Mucosa of gallbladder (tissue), 1 donor: ENCODE measurements at places on chromosomes 7 and 10.

- DNase-seq = no peak
These were observed 81.7 kb downstream of the WIPF3 start for GRCh38 chr7:29888006-29888405.

DNA sequence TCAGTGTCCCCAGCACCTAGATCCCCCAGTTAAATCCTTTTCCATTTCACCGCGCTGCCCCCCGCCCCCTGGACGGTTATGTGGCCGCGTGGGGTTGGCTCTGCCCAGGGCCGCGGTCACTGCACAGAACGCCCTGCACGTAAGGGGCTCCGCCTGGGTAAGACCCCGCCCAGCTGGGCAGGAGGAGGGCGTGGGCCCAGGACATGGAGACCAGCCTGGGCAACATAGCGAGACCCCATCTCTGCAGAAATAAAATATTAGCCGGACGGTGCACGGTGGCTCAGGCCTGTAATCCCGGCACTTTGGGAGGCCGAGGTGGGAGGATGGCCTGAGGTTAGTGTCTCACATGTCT lies 650 bp upstream of the ZFAND2A start:
- no peak for DNase-seq

GRCh38 chr7:42210779-42211178 lies 26.2 kb downstream of the GLI3 start:
- no peak for DNase-seq

DNA sequence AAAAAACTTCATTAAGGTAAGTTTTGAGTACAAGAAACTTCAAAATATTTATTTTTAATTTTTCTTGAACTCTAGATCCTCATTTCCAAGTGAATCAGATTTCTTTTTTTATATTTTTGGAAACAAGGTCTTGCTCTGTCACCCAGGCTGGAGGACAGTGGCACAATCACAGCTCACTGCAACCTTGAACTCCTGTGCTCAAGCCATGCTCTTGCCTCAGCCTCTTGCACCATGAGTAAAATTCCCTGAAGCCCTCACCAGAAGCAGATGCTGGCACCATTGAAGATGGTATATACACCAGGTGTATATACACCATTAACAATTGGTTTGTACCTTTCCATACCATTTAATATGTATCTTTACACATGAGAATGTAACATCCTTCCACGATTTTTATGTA lies 45.1 kb upstream of the ODAD2 start:
- no peak for DNase-seq

GRCh38 chr7:137977173-137977572 lies 24.7 kb downstream of the CREB3L2 start:
- no peak for DNase-seq

DNA sequence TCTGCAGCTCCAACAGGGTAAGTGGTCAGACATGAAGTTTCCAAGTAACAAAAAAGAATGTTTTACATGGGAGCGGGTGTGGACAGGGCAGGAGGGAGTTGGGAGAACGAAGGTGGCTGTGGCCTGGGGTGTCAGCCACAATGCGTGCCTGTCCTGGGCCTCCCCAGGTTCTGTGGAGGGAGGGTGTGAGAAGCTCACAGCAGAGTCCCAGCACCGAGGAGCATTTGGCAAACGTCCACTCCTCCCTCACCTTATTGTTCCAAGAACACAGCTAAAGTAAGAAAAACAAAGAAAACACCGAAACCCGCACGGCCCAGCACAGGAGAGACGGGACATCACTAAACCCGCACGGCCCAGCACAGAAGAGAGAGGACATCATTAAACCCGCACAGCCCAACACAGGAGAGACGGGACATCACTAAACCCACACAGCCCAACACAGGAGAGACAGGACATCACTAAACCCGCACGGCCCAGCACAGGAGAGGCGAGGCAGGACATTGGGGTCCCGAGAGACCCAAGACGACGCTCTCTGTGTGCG lies 226.4 kb downstream of the MAD1L1 start:
- DNase-seq = no peak

DNA sequence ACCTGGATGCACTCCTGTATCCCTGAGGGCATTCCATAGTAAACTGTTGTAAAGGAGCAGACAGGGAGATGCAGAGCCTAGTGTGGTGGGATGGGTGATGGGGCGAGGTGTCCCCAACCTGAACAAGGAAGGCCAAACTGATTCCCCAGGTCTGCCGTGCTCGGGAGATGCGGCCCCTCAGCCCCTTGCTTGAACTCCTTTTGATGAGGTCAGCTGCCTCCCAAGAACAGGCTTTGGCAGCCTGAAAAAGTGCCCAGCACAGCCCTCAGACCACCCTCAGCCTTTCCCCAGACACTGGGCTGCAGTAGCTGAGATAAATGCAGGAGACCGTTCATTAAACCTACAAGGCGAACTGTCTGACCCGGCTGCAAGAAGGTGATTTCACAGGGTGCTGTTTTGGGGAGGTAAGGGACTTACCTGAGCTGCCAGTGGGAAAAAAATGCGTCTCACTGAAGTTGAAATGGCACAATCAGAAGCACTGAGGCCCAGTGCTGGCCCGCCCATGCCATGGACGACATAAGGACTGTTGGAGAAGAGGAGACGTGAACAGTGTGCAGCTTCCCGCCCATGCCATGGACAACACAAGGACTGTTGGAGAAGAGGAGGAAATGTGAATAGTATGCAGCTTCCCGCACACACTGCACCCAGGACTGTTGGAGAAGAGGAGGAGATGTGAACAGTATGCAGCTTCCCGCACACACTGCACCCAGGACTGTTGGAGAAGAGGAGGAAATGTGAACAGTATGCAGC lies 148.4 kb upstream of the FAM20C start:
- no peak for DNase-seq

DNA sequence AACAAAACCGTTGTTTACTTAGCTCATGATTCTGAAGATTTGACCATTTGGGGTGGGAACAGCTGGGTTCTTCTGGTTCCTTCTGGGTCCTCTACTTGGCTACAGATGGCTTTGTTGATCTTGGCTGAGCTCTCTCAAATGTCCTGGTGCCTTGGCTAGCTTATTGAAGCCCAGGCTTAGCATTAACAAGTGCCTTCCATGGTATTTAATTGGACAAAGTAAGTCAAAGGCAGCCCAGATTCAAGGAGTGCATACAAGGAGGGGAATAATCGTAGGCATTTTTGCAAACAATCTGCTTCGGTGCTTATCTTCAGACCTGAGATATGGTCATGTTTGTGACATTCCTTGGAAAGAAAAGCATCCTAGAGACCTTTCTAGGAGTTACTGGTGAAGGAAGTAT lies 81.4 kb downstream of the ADCYAP1R1 start:
- DNase-seq = no peak

DNA sequence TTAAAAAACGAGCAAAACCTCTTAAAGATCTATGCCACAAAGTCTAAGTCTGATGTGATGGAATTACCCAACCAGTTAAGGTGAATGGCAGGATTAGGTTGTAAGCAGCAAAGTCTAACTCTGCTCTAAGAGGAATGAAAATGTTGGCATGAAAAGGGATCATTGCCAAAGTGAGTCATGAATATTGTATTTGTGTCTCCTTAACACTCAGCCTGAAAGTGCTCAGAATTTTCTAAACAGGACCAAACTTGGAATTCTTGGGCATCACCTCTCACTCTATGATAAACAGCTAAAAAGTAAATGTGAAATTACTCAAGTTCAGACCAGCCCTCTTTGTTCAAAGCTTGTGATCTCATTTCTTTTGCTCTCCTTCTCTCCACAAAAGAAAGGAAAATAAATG lies 27.0 kb downstream of the PPP1R3A start:
- DNase-seq = no peak

GRCh38 chr10:124025152-124025551 lies 68.2 kb downstream of the CHST15 start:
- DNase-seq = no peak

DNA sequence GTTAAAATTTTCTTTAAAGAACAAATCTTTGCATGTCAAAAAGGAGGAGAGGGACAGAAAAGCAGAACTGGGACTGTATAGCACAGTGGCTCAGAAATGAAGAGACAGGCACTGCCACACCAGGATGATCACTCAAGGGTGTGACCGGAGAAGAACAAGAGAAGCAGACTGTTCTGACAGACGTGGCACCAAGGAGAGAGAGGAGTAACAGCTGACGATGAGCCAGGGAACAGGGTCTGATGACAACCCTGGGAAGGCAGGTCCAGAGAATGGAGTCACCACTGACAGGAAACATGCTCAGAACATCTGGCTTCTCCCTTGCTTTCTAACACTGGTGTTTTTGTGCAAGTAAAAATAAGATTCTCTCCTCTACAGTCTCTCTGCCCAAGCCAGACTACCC lies 14.6 kb upstream of the VAX1 start:
- no peak for DNase-seq

DNA sequence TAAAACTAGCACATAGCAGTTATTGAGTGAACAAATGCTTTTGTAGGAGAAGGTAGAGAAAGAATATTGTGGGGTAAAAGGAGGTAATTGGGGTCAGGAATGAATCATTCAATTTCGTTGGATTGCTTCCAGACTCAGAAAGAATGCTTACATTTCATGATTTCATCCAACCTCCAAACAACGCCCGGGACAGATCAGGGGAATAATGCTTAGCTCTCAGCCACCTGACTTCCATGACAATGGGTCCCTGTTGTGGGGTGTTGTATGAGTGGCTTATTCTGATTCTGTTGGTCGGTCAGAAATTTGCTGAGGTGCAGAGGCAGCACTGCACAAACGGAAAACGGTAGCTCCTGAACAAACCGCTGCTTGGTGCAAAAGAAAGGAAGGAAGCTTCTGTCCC lies 24.0 kb upstream of the INPP5F start:
- no peak for DNase-seq

DNA sequence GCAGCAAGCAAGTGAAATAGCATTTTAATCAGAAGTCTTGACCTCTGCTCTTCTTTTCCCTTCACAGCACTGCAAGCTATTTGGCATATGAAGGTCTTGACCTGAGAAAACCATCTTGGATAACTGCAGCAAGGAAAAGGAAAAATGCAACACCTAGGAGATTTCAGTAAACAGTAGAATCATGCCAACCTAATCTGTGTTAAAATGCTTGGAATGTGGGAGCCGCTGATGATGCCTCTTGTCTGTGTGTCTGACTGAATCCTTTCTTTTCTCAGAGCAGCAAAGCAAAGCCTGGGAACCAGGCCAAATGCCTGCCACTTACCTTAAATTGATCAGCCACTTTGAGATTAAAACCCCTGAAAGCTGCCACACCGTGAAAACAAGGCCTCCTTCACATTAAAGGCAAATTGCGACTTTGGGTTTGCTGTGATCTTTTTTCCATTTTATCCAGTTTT lies 80.4 kb upstream of the CDK6 start:
- no peak for DNase-seq

DNA sequence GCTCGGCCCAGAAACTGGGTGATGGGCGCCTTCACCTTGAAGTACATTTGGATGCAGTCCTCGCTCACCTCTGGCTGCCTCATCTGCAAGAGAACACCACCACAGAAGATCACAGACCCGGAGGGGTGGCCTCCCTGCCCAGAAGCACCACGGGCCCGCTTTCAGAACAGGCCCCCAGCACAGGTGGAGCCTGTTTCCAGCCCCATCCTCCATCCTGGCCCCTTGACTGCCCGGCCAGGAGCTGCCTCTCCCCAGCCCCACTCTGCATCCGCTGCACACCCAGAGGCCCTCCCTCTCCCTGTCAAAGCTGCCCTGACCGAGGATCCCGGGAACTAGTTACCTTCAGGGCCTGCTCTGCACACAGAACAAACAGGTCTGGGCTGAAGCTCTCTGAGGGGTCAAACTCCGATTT lies 724 bp downstream of the CFAP46 start:
- DNase-seq = no peak

- no peak for DNase-seq
These were observed 1.4 kb upstream of the PLEKHA1 start for GRCh38 chr10:122373108-122373507.

- no peak for DNase-seq
These were observed 64.2 kb upstream of the DKK1 start for GRCh38 chr10:52249850-52250395.

- DNase-seq = no peak
These were observed 23.1 kb downstream of the FBXL13 start for GRCh38 chr7:103051519-103051918.

DNA sequence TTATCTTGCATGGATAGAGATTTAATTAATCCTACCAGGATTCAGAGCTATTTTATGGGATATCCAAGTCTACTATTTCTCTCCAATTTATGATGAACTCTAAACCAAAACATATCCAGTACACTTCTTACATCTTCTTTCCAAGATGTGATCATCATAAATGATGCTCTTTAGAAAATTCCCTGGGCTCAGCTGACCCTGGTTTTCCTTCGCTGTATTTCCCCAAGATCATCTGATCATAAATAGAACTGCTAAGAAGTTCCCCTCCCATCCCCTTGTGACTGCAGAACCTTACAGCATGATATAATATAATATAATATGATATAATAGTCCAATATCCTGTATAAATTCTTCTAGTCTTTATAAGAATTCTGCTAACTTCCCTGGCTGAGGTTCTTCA lies 114.6 kb upstream of the LYZL2 start:
- DNase-seq = no peak

- no peak for DNase-seq
These were observed 277.6 kb upstream of the SORCS1 start for GRCh38 chr10:107442035-107442505.

GRCh38 chr10:35711615-35712411 lies 69.7 kb upstream of the FZD8 start:
- DNase-seq = no peak

DNA sequence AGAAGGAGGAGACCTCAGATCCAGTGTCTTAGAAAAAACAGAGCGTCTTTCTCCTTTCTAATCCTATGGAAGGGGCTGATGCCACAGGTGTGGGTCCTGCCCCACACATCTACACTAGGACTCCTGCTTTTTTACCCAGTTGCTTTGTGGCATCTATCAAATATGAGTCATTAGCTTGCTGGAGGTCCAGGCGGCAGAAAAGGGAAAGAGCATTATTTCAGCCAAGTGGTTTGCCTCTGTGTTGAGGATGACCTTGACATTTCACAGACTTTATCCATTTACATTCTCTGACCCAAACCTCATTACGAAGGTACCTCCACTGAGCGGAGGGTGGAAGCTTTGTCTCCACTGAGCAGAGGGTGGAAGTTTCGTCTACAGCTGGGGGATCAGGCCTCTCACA lies 308.4 kb upstream of the KLF6 start:
- no peak for DNase-seq

DNA sequence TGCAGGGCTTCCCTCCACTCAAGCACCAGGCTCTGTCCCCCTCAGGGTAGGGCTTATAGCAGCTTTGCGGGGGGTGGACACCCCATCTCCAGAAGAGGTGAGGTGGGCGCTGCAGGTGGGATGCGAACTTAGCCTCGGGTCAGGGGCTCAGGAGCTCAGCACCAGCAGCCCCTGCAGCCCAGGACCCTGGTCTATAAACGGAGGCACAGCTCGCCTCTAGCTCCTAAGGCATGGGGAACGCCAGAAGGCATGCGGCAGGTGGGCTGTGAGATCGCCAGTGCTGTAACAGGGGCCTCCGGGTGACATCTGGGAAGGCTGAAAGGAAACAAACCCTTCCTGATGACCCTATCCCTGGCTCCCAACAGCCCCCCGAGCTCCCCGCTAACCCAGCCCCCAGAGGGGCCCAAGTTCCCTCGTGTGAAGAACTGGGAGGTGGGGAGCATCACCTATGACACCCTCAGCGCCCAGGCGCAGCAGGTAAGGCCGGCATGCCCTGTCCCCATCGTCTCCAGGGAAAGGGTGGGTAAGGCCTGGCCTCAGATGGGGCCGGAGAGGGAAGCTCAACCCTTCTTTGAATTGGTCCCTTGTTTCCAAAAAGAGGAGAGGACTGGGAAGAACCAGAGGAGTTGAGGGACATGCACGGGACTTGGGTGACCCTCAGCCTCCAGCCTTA lies 4.2 kb downstream of the NOS3 start:
- no peak for DNase-seq
